ENCODE measurements at places on chromosomes 5 and 9. TPM values are rescaled to one million over a fixed set of nuclear protein-coding genes. Genes with fewer than 3 reads are reported as not detected.

KCNV2 gene
- total RNA-seq, result not detected

SPATA31A3 gene
- not detected for total RNA-seq

GRCh38 chr9:34578241-34579103 is 11.1 kb downstream of the CNTFR start:
- no peak for DNase-seq

GRXCR2 gene
- total RNA-seq, result not detected

NKD2 gene
- 0.89 TPM for total RNA-seq

GRCh38 chr9:12441506-12441905 is 251.7 kb upstream of the TYRP1 start:
- DNase-seq, result no peak

GPR21 gene
- total RNA-seq, result 3.3 TPM

GRCh38 chr5:90274216-90274615 is 135.3 kb downstream of the CETN3 start:
- no peak for DNase-seq

DNA sequence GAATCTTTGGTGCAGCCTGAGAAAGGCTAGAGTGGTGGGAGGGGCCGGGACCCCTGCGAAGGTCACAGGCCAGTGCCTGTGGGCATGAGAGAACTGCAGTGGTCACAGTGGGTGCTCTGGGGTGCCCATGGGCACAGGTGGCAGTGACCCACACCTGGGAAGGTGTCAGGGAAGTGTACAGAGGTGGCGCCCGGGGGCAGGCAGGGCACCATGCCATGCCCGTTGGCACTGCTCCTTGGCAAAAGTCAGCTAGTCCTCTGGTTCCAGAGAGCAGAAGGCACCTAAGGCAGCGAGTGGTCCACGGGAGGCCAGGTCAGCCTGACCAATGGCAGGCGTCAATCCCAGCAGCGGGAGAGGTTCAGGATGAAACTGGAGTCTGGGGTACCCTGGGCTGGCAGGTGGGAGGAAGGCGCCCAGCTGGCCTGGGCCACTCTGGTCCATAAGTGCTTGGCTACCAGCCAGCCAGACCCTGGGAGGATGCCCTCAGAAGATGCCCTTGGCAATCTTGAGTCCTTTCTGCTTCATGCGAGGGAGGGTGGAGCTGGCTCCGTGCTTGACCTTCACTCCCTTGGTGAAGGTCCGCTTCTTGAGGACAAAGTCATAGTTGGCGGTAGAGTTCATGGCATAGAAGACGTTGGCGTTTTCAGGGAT is 22.8 kb downstream of the RALGDS start:
- DNase-seq, result no peak

CLPTM1L gene
- total RNA-seq, result 56.3 TPM

DNA sequence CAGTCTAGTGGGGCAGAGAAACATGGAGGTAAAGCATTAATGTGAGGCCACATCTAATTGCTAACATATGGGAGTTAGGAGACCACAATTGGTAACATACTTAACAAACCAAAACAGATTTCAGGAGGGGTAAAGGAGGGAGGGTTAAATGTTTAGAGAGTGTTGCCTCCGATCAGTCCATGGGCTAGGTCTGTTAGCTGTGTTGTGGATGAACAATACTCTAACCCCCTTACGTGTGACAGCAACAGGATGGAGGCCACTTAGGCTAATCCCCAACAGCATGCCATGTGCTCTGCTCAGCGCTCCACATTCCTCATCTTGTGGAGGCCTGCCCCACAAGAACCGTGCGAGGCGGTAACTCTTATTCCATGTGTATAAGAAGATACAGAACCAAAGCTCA is 167.0 kb downstream of the CRB2 start:
- DNase-seq, result no peak

DNA sequence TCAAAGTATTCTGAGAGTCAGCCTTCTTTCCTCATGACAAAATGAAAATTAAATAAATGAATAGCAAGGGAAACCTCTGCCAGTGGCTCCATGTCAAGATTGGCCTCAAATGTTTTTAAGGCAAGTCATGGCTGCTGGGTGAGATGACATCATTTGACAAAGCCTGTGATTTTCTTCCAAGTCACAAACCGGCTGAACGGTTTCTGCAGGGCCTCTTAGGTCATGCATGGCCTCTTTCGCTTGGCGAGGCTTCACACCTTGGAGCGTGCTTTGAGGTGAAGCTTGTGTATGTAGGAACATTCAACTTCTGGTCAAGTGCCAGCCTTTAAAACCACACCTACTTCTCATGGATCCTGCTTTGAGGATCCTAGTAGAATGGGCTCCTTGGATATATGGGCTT is 161.0 kb upstream of the ZNF618 start:
- DNase-seq, result no peak

GRCh38 chr9:35190203-35190602 is 28.4 kb downstream of the UNC13B start:
- no peak for DNase-seq

COL5A1 gene
- 79.4 TPM for total RNA-seq

SH3TC2 gene
- total RNA-seq, result 59.1 TPM

NSG2 gene
- total RNA-seq, result not detected

- DNase-seq, result no peak
These were observed 7.4 kb downstream of the TLX3 start for GRCh38 chr5:171316258-171317121.

DNA sequence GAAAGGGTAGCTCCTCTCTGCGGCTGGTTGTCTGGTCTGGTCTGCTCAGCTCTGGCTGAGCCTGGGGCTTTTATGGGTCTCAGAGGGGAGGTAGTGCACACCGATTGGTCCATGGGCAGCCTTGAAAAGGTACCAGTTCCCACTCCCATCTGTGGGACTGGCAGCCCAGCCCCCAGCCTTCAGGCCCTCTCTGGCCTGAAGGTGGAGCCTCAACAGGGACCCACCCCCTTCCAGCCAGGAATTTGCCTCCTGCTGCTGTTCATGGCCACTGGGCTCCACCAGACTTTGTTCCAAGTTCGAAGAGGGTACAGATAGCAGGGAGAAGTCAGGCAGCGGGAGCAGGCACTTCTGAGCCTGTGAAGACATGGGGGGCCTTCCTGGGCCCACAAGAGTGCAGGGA is 165.3 kb upstream of the SLC27A6 start:
- DNase-seq, result no peak

DNA sequence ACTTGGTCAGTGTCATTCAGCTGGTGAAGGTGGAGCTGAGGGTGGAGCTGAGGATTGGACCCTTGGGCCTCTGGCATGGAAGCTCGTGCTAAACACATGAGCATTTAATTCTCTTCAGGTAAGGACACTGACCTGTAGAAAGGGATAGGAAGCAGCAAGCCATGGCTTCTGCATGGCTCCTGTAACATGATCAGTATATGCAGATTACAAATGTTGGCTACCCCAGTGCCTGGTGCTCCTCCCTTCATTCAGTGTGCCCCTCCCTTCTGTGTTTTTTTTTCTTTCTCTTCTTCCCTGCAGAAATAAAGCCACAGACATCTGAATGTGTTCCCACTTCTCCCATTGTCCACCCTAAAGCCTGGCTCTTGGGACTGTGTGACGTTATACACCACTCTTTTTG is 52.9 kb downstream of the ARHGAP26 start:
- no peak for DNase-seq

GRCh38 chr5:138096363-138096762 is 12.5 kb downstream of the WNT8A start:
- no peak for DNase-seq

DNA sequence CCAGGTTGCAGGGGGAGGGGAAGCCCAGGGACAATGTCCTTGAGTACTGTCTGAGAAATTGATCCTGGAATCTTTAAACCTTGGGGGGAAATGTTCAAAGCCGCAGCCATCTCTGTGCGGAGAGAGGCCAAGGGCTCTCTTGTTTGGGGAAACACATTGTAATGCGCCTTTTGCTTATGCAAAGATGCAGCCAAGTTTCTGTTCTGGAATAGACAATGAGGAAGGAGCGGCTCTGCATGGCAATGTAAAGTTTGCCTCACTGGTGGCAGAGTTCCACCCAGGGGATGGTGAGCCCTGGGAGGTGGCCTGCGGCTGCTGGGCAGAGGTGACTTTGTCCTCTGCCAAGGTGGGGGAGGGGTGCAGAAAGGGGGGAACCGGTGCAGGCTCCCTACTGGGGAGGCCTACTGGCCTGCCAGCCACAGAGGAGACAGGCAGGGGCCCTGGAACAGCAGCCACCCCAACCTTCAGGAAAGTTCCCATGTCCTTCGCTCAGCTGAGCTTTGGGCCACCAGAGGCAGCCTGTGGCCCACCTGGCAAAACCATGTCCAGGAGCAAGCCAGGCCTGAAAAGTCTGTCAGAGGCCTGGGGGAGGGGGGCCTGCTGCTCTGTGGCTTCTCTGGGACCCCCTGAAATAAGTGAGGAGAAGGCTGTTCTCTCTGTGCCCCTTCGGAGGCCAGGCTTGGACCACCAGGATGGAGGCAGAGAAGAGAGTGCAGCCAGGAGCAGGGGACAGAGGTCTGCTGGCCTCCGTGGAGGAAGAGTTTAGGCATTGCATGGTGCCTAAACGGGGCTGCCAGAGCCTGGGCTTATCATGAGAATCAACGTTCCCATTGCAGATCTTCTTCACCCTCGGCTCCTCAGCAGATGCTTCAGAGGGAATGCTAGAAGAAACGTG is 127.8 kb downstream of the ZNF354C start:
- DNase-seq, result no peak

DNA sequence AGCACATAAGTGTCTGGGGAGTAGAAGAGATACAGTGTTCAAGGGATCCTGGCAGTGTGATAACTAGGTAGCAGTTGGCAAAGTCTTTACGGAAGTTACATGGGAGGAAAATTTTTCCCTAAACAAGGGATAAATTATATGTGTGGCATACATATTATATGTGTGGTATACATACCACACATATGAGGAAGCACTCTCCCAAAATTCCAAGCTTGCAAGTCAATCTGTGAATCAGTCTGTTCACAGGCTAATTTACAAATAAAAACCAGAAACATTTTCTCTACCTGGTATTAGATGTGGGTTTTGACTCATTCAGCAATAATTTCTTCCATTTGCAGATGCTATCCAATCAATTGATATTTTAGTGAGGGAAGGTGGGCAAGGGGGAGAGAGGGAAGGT is 110.0 kb downstream of the ISOC1 start:
- no peak for DNase-seq

DNA sequence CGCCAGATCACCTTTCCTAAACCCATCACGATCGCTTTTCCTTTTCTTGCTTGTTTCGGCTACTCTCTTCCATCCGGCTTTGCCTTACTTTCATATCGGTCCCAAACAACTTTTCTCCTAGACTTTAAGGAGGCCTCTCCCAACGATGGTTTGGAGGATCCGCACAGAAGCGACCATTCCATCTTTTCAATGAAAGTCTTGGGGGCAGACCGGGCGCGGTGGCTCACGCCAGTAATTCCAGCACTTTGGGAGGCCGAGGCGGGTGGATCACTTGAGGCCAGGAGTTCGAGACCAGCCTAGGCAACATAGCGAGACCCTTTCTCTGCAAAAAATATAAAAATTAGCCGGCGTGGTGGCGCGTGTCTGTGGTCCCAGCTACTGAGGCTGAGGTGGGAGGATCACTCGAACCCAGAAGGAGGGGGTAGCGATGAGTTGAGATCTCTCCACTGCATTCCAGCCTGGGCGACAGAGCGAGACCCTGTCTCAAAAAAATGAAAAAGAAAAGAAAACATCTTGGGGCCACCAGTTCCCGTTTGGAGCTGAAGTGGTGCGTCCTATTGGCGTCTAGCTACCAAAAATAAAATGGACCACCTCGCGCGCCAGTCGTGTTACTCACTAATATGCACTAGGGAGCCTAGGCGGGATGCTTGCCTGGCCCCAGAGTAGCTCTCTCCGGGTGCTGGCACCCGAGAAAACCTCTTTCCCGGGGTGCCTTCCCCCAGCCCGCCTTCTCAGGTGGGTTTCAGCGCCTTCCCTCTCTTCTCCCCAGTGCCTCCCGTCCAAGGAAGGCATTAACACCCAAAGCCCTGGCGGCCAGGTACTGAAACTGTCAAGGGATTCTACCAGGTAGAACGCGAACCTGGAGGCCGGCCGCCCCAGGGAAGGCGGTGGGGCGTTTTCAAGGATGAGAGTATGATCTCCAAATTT is 800 bp upstream of the AP3B1 start:
- DNase-seq, result peak; percentile 59

DNA sequence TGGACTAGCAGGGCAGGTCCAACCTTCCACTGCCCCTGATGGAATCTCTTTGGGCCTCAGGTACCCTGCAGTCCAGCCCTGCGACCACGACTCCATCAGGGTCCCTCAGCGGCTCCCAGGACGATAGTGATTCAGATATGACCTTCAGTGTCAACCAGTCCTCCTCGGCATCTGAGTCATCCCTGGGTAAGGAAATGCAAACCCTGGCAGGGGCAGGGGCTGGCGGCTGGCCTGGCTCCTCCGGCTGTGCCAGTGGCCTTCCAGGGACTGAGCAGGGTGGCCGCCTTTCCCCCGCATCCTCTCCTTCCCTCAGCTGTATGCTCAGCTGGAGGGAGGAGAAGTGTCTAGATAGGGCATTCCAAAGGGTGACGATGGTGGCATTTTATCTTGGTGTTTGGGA is 45.0 kb downstream of the NEURL1B start:
- DNase-seq, result no peak

DNA sequence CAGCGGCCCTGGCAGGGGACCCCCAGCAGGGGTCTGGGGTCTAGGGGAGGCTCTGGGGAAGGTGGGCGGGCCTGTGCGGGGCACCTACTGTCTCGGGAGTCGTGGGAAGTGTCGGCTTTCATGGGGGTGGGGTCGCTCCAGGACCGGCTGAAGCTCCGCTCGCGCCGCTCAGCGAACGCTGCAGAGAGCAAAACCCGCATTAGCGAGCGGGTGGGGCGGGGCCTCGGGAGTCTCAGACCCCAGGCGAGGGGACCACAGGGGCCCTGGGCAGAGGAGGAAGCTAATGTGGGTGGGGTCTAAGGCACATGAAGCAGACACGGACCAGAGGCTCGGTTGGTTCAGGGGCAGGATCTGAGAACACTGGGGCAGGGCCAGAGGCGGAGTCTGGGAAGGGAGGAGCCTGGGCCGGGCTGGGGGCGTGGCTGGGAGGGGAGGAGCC is 5.5 kb downstream of the NSMF start:
- peak; percentile 89 for DNase-seq

GRCh38 chr9:79015951-79016350 is 555.8 kb upstream of the TLE4 start:
- DNase-seq, result no peak

OTP gene
- not detected for total RNA-seq

MYOT gene
- total RNA-seq, result 10.9 TPM

IFNA2 gene
- total RNA-seq, result not detected

DNA sequence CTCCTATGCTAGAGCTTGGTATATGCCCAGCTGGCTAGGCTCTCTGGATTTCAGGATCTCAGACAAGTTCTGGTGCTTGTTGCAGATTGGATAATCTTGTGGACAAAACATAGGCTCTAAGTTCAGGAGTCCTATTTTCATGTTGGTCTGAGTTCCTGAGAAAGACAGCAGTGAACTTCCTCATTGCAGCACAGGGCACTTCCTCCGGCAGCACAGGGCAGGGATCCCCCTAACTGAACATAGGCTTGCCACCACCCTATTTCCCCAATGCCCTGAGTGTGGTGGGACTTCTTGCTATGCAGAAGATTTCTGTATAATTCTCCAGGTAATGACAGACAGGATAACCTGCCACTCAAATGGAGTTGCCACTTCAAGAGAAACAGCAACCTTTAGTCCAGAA is 220.1 kb downstream of the PIK3R1 start:
- DNase-seq, result no peak

ZNF879 gene
- total RNA-seq, result 6.2 TPM

GRCh38 chr5:17196697-17197096 is 20.7 kb upstream of the BASP1 start:
- DNase-seq, result no peak
